ENCODE measurements at places on chromosomes 3 and 15.

- DNase-seq, result no peak
These were observed 164.5 kb downstream of the FBLN2 start for GRCh38 chr3:13713396-13713795.

- DNase-seq, result no peak
These were observed 103.7 kb downstream of the AQP9 start for GRCh38 chr15:58241872-58242271.

DNA sequence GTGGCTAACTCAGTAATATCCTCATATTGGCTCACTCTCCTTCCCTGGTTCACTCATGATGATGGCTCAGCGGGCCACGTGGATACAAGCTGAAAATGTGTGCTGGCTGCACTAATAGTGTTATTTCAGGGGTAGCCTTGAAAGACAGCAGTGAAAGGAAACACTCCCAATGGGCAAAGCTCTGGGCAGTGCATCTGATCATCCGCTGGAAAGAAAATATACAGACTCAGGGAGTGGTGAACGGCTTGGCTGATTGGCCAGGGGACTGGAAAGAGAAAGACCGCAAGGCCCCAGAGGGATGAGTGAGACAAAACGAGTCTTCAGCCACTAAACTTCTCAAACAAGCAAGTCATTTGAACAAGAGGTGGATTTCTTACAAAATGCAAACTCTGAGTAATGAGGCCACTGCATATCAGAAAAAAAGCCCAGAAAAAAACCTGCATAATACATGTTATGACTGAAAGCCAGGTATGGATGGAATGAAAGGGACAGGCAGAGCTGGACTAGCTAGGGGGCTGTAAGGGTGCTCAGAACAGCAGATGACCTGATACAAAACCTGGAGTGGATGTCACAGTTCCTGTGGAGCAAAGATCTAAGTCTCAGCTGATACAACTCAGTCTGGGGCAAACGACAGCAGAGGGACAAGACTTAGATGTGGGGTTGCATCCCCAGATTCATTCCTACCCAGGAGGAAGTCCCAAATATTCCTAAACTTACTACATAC is 33.3 kb downstream of the CMTM6 start:
- DNase-seq, result no peak

GRCh38 chr3:45455040-45455439 is 66.7 kb downstream of the LARS2 start:
- DNase-seq, result no peak

DNA sequence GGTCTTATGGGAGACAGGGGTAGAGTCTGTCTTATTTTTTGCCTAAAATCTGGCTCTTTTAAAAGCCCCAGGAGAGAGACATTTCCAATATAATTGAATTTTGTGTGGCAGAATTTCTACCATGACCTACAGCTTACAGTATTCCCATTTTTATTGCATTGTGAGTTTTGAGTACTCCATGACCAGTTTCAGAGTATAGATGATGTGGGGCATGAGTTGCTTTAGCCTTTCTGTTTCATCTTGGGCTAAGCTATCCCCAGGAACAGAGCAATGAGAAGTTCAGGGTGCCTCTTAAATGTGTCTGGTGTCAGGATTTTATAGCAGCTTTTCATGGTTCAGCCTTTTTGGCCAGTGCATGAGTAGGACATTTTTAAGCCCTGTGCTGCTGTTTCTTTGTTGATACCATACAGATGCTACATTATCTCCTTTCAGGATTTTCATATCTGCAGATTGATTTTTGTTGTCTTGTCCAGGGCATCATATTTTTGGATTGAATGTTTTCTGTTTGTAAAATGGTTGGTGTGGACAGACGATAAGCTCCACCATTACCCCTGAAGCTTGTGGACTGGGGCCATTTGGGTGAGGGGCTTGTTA is 3.5 kb downstream of the ABHD2 start:
- DNase-seq, result no peak

- no peak for DNase-seq
These were observed 2.8 kb downstream of the TOP2B start for GRCh38 chr3:25661694-25662437.

DNA sequence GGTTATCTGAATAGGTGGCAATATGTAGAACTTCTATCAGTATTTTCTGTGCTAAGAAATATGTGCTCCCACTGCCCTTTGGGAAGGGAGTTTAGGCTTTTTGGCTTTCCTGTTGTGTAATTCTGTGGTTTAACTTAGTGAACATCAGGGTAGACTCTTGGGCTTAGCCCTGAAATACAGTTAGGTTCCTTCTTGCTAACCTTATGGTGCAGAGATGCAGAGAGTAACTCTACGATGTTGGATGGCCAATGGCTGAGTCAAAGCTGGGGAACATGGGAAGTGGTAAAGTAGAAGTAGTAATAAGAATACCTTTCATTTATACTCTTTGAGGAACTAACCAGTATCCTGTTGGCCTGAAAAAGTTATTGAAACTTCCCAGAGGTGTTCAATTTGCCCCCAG is 80.8 kb upstream of the IL12A start:
- no peak for DNase-seq

- DNase-seq, result peak; percentile 63
These were observed 50.6 kb downstream of the SERP1 start for GRCh38 chr3:150495563-150496168.

GRCh38 chr3:25040748-25041147 is 387.3 kb upstream of the RARB start:
- DNase-seq, result no peak
